ENCODE measurements at places on chromosomes 16 and 17. TPM values are rescaled to one million over a fixed set of nuclear protein-coding genes. Genes with fewer than 3 reads are reported as not detected.

GRCh38 chr16:23104032-23104955 lies 45.0 kb downstream of the USP31 start:
- no peaks in the 10 kb centered on the region for H3K27me3 ChIP-seq
- no peaks in the 10 kb centered on the region for H3K4me1 ChIP-seq
- no peak for DNase-seq
- no peak overlapping the region for H3K27ac ChIP-seq
- H3K36me3 ChIP-seq, result peaks cover 16% of the 10 kb centered on the region

DNA sequence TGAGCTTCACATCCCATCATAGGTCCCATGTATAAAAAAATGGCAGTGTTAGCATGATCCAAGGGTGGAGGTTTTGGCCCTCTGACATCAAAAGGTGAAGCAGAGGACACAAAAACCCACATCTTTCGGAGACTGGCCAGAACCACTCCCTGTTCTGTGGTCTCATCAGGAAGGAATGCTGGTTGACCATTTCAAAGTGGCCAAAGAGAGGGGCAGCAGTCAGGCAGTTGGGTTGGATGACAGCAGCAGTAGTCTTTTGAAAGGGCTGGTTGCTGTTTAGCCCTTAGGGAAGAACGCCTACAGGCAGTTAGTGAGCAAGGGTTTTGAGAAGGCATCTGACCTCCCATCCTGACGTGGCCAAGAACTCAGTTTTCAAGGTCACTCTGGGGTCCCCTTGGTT lies 40.5 kb downstream of the LCMT1 start:
- no peak overlapping the region for H3K4me3 ChIP-seq
- H3K27me3 ChIP-seq, result no peaks in the 10 kb centered on the region
- DNase-seq, result no peak
- peaks cover 20% of the 10 kb centered on the region for H3K36me3 ChIP-seq

GRCh38 chr17:34996422-34997285 lies 16.3 kb downstream of the LIG3 start:
- H3K4me3 ChIP-seq, result no peak overlapping the region
- H3K27me3 ChIP-seq, result no peaks in the 10 kb centered on the region
- no peak overlapping the region for H3K27ac ChIP-seq
- peaks cover 42% of the 10 kb centered on the region for H3K36me3 ChIP-seq

GRCh38 chr17:46007461-46007965 lies 8.5 kb downstream of the STH start:
- H3K36me3 ChIP-seq, result no peaks in the 10 kb centered on the region
- peaks cover 5% of the 10 kb centered on the region for H3K4me1 ChIP-seq
- DNase-seq, result no peak

DNA sequence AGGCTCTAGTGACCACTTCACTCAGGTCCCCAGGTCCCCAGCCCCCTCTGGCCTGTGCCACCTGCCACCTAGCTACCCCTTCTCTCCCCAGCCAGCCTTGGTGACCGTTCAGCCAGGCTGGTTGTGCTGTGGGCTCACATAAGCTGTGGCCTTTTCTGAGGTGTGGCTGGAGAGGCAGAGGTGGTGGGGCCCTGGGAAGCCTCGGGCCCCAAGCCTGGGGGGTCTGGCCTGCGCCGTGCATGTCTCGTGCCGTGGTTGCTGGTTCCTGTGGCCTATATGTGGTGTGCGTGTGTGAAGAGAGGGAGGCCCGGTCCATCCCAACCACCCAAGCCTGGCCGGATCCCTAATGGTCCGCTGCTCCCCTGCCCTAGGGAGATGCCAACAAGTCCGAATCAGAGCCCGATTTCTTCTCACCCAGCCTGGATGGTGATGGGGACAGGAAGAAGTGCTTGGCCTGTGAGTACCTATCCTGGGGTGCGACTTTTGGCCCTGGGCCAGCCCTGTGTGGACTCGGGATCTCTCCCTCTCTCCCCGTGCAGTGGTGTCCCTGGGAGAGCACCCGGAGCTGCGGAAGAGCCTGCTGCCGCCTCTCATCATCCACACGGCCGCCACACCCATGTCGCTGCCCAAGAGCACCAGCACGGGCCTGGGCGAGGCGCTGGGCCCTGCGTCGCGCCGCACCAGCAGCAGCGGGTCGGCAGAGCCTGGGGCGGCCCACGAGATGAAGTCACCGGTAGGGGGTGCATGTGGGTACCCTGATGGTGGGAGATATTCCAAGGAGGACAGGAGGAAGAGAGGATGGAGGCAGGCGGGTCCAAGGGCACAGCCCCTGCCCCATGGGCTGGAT lies 35.9 kb downstream of the CACNA1G start:
- DNase-seq, result no peak
- no peak overlapping the region for H3K4me3 ChIP-seq
- H3K36me3 ChIP-seq, result no peaks in the 10 kb centered on the region
- no peaks in the 10 kb centered on the region for H3K4me1 ChIP-seq
- no peaks in the 10 kb centered on the region for H3K27me3 ChIP-seq
- H3K27ac ChIP-seq, result no peak overlapping the region

DNA sequence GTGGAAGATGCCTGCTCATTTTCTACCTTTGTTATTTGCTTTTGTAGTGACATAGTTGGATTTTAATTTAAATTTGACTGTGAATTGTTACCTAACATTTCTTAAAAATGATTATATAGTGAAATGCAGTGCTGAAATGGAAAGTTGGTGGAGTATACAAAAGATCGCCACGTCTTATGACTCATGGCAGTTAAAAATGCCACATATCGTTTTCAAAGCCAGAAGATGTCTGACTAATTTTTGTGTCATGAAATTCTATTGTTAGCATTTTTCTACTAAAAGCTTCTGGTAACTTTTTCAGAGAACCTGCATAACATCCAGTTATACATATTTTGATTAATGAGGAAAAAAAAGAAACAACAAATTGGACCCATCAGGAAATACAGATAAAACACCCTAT lies 20.6 kb downstream of the MAP2K4 start:
- no peaks in the 10 kb centered on the region for H3K27me3 ChIP-seq
- peaks cover 11% of the 10 kb centered on the region for H3K4me1 ChIP-seq
- H3K27ac ChIP-seq, result no peak overlapping the region
- no peak for DNase-seq
- H3K4me3 ChIP-seq, result no peak overlapping the region
- H3K36me3 ChIP-seq, result peaks cover 3% of the 10 kb centered on the region

- no peak overlapping the region for H3K4me3 ChIP-seq
- no peaks in the 10 kb centered on the region for H3K4me1 ChIP-seq
- no peaks in the 10 kb centered on the region for H3K36me3 ChIP-seq
- no peak for DNase-seq
- H3K27me3 ChIP-seq, result peaks cover 3% of the 10 kb centered on the region
Observed at GRCh38 chr16:57915811-57916488, 55.0 kb downstream of the CNGB1 start.

OR2C1 gene
- total RNA-seq, result not detected

MIF4GD gene
- total RNA-seq, result 44.4 TPM
